ENCODE measurements at places on chromosomes 7 and 10.

- no peak for DNase-seq
These were observed 42.5 kb downstream of the ASZ1 start for GRCh38 chr7:117384688-117385362.

DNA sequence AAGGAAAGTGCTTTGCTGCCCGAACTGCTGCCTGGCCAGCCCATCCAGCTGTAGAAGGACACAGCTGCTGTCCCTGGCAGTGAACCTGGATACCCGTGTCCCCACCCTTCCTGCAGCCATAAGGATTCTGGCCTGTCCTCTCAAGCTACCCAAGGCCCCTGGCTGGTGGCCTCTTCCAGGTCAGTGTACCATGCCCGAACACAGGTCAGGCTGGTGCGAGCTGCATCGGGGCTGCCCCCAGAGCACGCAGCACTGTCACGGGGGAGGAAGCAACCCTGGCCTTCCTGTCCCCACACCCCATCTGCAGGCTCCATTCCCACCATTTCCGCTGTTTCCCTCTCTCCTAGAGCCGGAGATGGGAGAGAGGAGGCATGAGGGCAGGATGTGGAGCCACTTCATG lies 30.5 kb upstream of the PWWP2B start:
- DNase-seq, result no peak

DNA sequence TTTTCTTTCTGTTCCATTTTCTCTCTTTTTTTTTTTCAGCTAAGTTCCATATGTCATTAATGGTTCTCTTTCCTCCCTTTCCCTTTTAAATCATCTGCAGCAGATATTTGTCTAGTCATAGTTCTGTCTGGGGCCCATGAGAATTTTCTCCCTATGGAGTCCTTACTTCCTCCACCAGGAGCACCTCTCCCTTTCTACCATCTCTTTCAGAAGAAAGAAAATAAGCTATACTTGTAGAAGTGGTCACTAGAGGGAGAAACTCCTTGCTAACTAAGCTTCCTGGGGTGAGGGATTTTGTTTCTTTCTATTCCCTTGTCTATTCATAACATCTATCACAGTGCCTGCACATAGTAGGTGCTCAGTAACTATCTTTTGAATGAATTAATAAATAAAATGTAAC lies 230.2 kb upstream of the HPS1 start:
- no peak for DNase-seq

DNA sequence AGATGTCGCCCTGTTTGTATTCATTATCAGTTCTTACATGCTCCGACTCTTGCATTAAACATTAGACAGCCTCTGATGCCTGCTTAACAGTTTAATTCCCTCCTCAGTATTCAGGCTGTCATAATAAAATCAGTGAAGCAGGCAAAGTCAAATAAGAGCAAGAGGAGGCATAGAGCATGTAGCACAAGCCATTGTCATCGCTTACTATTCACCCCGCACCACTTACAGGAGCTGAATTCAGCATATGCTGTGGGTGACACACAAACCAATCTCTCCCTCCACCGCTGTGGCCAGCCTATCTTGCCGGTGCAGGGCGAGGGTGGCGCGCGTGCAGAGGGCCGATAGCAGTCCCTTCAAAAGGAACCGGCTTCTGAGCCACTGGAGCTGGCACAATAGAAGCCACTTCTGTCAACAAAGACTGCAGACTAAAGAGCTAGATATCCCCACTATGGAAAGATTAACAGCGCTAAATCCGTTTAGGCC lies 433.2 kb upstream of the MGMT start:
- DNase-seq, result no peak

DNA sequence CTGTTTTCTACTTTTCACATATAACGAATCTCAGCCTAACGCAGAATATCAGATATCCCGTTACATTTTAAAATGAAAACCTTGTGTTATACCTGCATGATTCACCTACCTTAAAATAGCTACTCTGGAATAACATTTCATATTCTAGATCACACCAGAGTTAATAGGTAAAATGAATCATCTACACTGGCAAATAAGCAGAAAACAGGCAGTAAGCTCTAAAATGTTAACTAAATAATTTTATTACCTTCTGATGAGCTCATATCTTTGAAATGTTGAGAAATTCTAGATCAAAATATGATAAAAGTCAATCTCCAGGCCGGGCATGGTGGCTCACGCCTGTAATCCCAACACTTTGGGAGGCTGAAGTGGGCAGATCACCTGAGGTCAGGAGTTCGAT lies 71.3 kb downstream of the CPEB3 start:
- no peak for DNase-seq

DNA sequence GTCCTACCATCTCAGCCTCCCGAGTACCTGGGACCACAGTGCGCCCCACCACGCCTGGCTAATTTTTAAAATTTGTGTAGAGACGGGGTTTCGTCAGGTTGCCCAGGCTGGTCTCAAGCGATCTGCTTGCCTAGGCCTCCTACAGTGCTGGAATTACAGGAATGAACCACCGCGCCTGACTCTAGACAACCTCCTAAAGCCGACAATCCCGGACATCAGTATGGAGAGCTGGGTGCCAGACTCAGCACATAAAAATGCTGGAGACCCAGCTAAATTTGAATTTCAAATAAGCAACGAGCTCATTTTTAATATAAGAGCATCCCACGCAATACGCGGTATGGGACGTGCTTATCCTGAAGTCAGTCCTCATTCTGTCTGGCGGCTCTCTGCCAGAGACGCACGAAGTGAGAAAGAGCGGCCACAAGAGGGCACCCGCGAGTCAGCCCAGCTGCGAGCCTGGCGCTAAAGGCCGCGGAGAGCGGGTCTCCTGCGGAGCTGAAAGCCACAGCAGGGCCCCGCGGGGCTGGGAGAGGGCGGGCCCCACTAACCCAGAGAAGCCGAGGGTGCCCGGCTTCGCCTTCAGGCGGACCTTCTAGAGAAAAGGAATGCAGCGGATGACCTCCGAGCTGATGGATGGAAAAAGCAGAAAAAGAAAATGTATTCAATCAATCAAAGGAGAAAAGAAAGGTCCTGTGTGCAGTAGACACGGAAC lies 7.0 kb downstream of the CALY start:
- DNase-seq, result peak; percentile 78

DNA sequence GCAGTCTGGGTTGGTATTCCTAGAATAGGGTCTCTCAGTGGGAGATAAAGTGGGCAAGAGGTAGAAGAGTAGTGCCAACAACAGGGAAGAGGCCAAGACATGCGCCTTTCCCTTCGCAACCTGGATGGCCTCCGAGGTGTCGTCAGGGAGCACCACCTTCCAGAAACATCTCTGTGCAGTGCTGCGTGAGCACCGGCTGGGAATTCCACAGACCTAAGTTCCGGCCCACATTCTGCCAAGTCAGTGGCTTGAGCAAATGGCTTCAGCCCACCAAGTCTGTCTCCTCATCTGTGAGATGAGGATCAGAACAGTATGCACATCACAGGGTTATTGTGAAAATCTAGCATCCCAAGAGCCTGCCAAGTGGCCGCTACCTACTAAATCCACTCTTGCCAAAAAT lies 40.6 kb downstream of the CCDC3 start:
- DNase-seq, result no peak

DNA sequence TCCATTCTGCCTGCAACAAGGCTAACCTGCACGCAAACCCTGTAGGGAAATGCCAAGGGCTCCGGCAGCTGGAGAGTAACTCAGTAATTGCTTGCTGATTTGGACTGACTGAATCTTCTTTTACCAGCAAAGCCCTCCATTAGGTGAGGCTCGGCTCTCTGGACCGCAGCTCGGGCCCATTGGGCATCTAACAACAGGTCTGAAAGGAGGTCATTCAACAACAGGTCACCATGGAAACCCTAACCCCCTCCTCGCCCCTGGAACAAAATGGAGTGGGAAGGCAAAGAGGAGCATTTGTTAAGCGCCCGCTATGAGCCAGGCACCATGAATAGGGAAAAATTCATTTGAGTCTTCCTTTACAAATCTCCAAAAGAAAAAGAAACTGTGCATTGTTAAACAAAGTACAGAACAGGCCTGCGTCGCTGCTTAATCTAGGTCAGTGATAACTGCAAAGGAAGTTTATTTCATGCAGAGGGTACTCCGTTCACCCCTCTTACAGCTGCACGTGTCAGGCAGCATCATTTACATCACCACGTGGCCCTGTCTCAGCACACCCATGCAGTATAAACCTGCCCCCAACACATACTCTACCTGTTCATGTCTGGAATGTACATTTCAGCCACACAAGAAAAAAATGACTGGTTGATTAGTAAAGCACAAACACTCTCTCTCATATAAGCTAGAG lies 248.8 kb upstream of the NEBL start:
- peak; percentile 48 for DNase-seq

DNA sequence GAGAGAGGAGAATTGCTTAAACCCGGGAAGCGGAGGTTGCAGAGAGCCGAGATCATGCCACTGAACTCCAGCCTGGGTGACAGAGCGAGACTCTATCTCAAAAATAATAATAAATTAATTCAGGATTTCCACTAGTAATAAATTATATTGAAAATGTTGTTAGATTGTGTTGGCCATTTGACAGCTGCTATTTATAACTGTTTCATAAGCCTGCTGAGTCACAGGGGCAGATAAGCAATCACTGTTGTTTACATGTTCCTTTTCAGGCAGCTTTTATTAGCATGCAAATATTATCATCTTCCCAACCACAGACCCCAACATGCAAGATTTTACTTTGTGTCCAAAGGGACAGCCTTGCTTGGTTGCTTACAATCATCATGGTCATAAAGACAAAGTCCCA lies 49.5 kb upstream of the ZNF138 start:
- no peak for DNase-seq

GRCh38 chr10:71726580-71727104 lies 7.1 kb upstream of the C10orf105 start:
- DNase-seq, result no peak

DNA sequence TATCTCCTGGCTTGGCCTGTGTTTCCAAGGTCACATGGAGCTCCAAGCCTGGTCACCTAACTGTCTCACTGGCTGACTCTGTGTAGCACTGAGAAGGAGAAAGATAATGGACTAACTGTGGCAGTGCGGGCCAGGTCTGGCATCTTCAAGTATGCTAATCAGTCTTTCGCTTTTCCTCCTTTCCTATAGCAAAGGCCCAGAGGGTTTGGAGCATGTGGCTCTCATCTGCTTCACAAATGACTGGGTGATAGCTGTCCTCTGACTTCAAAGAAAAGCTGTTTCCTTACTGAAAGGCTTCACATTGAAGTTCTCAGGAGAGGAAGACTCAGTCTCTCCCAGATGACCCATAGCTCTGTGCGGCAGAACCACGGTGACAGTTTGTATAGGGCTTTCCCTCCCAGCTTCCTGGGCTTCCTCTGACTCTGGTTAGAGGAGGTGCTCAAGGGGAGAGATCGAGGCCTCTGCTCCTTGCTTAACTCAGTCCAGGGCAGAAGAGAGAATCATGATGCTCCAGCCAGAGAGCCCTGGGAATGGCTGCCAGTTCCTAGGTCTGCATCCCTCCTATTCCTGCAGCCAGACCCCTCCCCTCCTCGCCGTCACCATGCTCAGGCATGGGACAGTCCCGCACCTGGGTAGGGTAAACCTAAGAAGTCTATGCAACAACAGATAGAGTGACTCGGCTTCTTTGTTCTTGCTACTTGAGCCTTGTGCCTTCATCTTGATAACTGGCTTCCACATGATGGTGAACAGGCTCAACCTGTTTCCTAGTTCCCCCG lies 72.3 kb downstream of the CCDC71L start:
- DNase-seq, result no peak

DNA sequence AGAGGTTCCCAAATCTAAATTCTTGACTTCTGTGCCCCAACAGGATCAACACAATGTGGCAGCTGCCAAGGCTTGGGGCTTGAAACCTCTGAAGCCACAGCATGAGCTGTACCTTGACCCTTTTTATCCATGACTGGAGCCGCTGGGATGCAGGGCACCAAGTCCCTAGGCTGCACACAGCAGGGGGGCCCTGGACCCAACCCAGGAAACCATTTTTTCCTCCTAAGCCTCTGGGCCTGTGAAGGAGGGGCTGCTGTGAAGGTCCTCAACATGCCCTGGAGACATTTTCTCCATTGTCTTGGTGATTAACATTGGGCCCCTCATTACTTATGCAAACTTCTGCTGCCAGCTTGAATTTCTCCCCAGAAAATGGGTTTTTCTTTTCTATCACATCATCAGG lies 72.6 kb downstream of the FOXP2 start:
- no peak for DNase-seq

- no peak for DNase-seq
These were observed 10.0 kb downstream of the RGR start for GRCh38 chr10:84254552-84255478.

DNA sequence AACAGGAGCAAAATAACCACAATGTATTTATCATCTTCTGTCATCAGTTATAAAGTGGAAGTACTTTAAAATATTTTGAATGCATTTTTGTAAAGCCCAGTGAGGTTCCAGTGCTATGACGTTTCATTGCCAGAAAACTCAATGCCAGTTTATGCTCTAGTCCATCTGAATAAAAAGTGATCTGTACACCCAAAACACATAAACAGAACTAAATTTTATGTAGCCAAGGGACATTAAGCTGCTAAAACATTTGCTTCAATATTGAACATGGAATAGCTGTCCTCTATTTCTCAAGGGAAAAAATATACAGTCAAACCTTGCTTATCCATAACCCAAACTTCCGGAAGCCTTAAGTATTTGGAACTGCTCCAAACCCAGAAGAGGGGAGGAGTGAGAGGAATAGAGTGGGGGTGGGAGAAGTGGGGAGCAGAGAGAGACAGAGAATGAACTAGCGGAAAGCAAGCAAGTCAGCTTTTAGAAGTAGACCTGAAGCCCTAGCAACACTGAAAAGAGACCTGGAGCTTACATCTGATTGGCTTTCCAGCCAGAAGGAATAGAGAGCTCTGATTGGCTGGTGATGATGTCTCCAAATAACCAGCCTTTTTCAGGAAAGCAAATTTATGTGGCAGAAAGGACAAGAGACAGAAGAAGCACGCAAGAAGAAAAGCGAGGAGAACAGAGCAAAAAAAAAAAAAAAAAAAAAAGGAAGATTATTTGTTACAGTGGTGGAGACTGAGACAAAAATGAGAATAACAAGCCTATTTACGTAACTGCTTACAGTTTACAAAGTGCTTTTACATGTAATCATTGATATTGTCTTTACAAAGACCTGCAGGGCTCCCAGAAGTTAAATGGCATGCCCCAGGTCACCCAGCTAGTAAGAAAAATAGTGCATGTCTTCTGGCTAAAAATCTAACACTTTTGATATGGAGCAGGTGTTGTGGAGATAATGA lies 196.0 kb downstream of the RNLS start:
- no peak for DNase-seq

- no peak for DNase-seq
These were observed 22.3 kb upstream of the IL15RA start for GRCh38 chr10:5999440-6000165.

- DNase-seq, result no peak
These were observed 5.9 kb downstream of the SLIT1 start for GRCh38 chr10:97179731-97180362.

GRCh38 chr10:12465385-12466136 lies 116.2 kb downstream of the CAMK1D start:
- no peak for DNase-seq

DNA sequence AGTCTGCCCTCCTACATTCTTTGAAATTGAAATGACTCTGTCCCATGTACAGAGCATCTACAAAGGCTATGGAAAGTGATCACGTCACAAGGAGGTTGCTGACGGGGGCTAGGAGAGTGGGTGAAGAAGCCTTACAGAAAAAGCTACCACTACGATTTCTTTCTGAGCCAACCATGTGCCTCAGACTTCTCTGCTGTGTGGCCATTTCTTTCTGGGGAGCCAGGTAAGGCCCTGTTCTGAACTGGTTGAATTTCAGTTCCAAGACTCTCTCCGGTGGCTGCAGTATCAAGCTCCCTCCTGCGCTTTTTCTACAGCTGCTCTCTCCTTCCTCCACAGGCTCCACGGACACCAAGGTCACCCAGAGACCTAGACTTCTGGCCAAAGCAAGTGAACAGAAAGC lies 112.5 kb upstream of the PRSS1 start:
- DNase-seq, result no peak

Data from hypothalamus (tissue), 51 donors.